MCF 10A (cell line): ENCODE measurements at places on chromosomes 6 and 20. TPM values are rescaled to one million over a fixed set of nuclear protein-coding genes. Genes with fewer than 3 reads are reported as not detected.

- H3K4me1 ChIP-seq: peaks cover 6% of the 10 kb centered on the region
- no peak overlapping the region for H3K4me3 ChIP-seq
- peak overlapping the region; percentile 57 for H3K27ac ChIP-seq
- H3K27me3 ChIP-seq: no peaks in the 10 kb centered on the region
- peak; percentile 66 for DNase-seq
- H3K36me3 ChIP-seq: peaks cover 5% of the 10 kb centered on the region
These were observed 64.1 kb upstream of the BEND6 start for GRCh38 chr6:56890683-56891429.

GRCh38 chr6:2531426-2532215, 219.1 kb downstream of the MYLK4 start:
- peak; percentile 76 for DNase-seq
- H3K4me1 ChIP-seq: peaks cover 16% of the 10 kb centered on the region
- H3K36me3 ChIP-seq: no peaks in the 10 kb centered on the region
- H3K4me3 ChIP-seq: no peak overlapping the region
- H3K27me3 ChIP-seq: no peaks in the 10 kb centered on the region
- H3K27ac ChIP-seq: no peak overlapping the region

DNA sequence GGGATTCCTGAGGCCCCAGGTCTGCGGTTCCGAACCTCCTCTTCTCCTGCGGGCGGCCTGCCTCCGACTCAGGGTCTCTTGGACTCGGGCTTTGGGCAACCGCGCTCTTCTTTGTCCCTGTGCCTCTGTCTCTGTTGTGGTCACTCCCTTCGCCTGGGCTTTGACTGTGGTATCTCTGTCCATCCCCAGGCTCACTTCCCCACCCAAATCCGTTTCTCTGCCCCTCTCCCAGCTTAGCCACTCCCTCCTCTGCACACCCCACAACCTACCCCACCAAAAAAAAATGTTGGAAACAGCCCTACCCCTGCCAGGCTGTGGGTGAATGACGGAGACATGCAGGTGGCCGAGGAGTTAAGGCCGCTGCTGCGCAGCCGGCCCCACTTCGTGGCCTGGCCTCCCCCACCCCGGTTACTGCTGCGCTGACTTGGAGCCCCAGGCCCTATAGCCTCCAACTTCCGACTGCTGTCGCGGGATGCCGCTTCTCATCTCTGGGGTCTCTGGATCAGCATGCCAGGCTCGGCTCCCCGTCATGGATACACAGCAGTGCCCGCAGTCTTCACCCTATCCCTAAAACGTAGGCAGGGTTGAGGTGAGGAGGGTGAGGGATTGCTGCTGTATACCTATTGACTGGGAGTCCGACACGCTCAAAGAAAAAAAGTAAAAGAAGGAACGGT, 2.7 kb upstream of the MAFB start:
- no peaks in the 10 kb centered on the region for H3K27me3 ChIP-seq
- H3K36me3 ChIP-seq: peaks cover 27% of the 10 kb centered on the region
- no peak overlapping the region for H3K4me3 ChIP-seq
- DNase-seq: no peak

Gene CLIC5
- not detected in 2 replicates for total RNA-seq

DNA sequence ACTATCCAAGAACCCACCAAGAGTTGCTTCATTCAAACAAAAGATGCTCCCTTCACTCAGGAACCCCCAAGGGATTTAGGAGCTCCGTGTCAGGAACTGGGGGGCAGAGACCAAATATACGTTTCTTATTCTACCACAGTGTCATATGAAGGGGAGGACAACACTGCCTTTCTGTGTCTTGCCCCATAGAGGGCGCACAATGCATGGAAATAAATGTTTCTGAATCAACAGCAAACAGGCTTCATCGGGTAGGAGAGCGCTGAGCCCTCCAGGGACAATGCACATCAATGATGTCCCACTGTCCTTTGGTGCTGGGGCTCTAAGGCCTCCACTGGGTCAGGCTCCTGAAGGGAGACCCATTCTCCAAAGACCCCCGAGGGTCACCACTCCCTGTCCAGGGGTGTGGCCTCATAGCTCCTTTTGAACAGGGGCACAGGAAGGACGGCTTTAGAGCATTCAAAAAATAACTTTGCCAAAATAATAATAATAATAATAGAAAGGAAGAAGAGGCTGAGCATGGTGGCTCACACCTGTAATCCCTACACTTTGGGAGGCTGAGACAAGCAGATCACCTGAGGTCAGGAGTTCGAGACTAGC, 31.1 kb downstream of the PLG start:
- peak; percentile 60 for DNase-seq
- peaks cover 6% of the 10 kb centered on the region for H3K4me1 ChIP-seq

GRCh38 chr6:134520181-134521115, 202.5 kb upstream of the SGK1 start:
- no peaks in the 10 kb centered on the region for H3K27me3 ChIP-seq
- peaks cover 50% of the 10 kb centered on the region for H3K4me1 ChIP-seq
- H3K4me3 ChIP-seq: peak overlapping the region; percentile 31
- H3K27ac ChIP-seq: peak overlapping the region; percentile 50
- H3K36me3 ChIP-seq: no peaks in the 10 kb centered on the region

Gene C20orf144
- total RNA-seq: 0.12 and 0.21 TPM in 2 replicates

Gene FAM209B
- total RNA-seq: not detected in 2 replicates

DNA sequence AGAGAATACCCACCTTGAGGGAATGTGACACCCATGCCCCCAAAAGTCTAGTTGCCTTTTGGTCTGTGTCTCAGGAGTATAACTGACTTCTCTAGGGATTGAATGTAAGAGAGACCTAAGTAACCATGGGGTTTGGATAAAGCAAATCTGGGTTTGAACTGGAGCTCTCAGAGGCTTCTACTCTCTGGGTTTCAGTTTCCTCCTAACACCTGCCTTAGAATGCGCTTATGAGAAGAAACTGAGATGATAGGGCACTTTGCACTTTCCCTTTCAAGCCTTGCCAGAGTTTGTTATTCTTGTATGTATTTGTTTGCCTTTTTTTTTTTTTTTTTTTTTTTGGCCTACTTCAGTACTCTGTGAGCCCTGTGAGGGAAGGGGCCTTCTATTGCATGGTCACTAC, 19.4 kb downstream of the SDHAF4 start:
- H3K27me3 ChIP-seq: no peaks in the 10 kb centered on the region
- H3K36me3 ChIP-seq: peaks cover 38% of the 10 kb centered on the region
- no peak for DNase-seq
- H3K27ac ChIP-seq: no peak overlapping the region

- H3K27ac ChIP-seq: no peak overlapping the region
- peaks cover 85% of the 10 kb centered on the region for H3K27me3 ChIP-seq
- H3K4me3 ChIP-seq: no peak overlapping the region
- H3K4me1 ChIP-seq: no peaks in the 10 kb centered on the region
These were observed 81.1 kb downstream of the TTLL2 start for GRCh38 chr6:167405778-167406532.

Gene PLG
- total RNA-seq: not detected in 2 replicates

DNA sequence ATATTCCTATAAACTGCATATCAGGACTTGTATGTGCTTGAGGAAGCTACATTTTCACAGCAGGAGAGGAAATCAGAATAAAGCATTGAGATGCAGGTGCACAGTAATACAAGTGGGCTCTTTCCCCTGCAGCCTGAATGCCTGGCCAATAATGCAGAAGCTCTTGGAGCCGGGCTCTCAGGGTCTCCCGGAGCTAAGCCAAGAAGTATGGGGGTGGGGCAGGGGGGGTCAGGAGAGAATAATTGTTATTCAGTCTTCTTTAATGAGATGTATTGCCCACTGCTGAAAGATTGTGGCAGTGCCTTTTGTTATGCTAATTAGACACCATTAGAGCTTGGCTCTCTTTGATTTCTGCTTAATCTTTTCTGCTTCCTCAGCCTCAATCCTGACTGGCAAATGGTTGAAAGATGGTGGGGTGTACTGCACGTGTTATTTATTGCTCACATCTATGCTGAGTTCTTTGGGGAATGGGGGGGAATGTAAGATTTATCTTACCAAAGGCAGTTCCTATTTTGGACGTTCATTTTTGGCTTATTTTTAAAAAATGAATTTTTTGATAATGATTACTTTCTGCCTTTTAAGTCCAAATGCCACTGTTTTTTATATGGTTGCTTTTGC, 407.6 kb upstream of the SOX4 start:
- peaks cover 12% of the 10 kb centered on the region for H3K4me1 ChIP-seq
- H3K27me3 ChIP-seq: no peaks in the 10 kb centered on the region
- no peak overlapping the region for H3K4me3 ChIP-seq
- H3K27ac ChIP-seq: no peak overlapping the region
- DNase-seq: no peak

Gene UNC5CL
- 0.19 and 0.59 TPM in 2 replicates for total RNA-seq

DNA sequence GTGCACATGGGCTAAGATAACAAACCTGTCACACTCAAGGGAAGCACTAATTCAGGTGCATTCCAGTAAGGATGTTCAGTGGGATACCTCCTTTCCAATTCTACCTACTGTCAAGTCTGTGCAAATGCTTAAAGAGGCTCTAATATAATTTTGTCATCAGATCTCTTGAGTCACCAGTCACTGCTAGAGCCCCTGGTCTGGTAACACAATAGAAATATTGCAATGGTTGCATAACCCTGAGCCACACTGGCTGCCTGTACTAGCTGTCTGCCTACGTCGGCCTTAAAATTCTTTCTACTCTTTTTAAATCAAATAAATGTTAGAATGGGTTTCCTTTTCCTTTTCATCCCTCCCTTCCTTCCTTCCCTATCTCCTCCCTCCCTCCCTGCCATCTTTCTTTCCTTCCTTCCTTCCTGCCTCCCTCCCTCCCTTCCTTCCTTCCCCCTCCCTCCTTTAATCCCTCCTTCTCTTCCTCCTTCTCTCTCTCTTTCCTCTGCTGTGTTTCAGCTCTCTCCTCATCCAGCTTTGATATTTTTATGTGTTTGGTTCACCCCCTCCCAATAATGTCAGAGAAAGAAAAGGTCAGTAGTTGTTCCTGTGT, 28.1 kb upstream of the OLIG3 start:
- peak; percentile 14 for DNase-seq
- H3K36me3 ChIP-seq: no peaks in the 10 kb centered on the region
- no peak overlapping the region for H3K27ac ChIP-seq
- H3K4me1 ChIP-seq: no peaks in the 10 kb centered on the region

GRCh38 chr6:106927531-106928398, 46.8 kb downstream of the CD24 start:
- no peaks in the 10 kb centered on the region for H3K4me1 ChIP-seq
- no peak overlapping the region for H3K27ac ChIP-seq
- no peaks in the 10 kb centered on the region for H3K36me3 ChIP-seq
- DNase-seq: peak; percentile 71
- no peak overlapping the region for H3K4me3 ChIP-seq
- peaks cover 16% of the 10 kb centered on the region for H3K27me3 ChIP-seq

GRCh38 chr6:10837622-10837994, 731 bp downstream of the MAK start:
- peak; percentile 6 for DNase-seq
- peaks cover 9% of the 10 kb centered on the region for H3K4me1 ChIP-seq
- peak overlapping the region; percentile 74 for H3K4me3 ChIP-seq

- no peak overlapping the region for H3K27ac ChIP-seq
- H3K27me3 ChIP-seq: no peaks in the 10 kb centered on the region
- H3K36me3 ChIP-seq: no peaks in the 10 kb centered on the region
- H3K4me1 ChIP-seq: peaks cover 17% of the 10 kb centered on the region
These were observed 60.7 kb downstream of the TNFAIP3 start for GRCh38 chr6:137927777-137928218.

Gene LCA5
- total RNA-seq: 4.5 TPM in 2 replicates

Gene ZNF334
- total RNA-seq: not detected in 2 replicates

Gene TMEM200A
- total RNA-seq: not detected in 2 replicates

DNA sequence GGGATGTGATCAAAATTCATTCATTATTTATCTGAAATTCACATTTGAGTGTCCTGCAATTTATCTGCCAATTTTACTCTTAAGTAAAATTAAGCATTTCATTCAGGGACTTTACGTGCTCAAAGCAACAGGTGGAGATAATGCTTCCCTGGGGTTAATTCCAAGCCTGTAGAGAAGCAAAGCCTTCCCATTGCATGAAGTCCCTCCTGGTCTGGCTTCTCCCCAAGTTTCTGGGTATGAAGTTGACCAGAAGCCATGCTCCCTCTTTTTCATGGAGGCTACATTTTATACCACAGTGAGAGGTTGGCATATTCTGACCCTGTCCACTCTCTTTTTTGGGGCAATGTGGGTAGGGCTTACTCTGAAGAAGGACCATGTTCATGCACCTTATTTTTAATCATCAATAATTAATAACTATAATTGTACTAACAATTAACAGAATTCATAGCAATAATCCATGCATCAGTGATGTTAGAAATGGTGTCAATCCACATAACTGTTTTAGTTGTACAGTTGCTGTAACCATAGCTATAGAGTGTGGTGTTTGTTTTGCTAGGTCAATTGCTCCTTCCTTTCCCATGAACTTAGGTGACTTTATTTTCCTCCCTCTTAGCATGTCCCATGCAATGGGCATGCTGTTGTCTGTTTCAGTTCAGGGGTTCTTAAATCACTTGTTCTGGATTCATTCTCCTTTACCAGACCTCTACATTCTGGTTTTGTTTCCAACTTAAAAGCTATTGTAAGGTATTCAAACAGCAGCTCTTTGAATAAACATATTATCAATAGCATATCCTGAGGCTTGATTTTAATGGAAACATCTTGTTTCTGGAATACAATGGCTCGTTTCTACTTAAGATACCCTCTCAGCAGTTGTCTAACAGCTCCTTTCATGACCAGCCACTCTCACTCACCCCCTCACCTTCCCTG, 1.5 kb downstream of the LAMA4 start:
- no peak overlapping the region for H3K27ac ChIP-seq
- H3K4me1 ChIP-seq: peaks cover 9% of the 10 kb centered on the region
- peak overlapping the region; percentile 78 for H3K4me3 ChIP-seq
- H3K27me3 ChIP-seq: peaks cover 9% of the 10 kb centered on the region
- DNase-seq: no peak
- H3K36me3 ChIP-seq: peaks cover 4% of the 10 kb centered on the region

DNA sequence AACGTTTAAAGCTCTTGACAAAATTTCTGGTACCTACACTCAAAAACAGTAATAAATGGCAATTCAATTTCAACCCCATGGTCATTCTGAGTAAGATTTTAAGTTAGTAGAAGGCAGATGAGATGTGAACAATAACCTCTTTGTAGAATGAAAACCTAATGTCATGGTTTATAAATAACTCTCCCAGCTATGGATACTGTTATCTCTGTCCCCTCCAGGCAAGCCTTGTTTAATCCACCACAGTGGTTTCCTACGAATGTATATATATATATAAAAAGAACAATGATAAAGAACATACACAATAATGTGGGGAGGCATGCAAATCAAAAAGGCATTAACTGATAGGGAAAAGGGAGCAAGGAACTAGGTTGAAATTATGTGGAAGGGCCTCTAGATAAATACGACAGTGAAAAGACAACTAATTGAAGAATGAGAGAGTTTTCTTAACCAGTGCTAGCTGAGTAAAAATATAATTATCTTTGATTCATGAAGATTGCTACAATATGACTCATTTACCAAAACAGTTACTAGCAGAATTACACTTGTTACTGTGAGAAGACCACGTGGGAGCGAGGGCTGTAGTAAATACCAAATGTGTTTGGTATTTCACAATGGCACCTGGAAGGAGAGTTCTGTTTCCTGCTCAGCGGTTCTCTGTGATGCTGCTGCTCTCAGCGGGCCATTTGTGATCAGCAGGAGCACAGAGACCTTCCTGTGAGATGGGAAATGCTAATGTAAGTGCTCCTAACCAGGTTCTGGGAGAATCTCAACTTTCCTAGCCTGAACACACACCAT, 173.7 kb downstream of the MBOAT1 start:
- peaks cover 12% of the 10 kb centered on the region for H3K4me1 ChIP-seq
- DNase-seq: peak; percentile 78
- peaks cover 11% of the 10 kb centered on the region for H3K27me3 ChIP-seq
- no peaks in the 10 kb centered on the region for H3K36me3 ChIP-seq

Gene KHDRBS2
- total RNA-seq: not detected in 2 replicates
